ENCODE measurements at places on chromosomes 6 and 20. TPM values are rescaled to one million over a fixed set of nuclear protein-coding genes. Genes with fewer than 3 reads are reported as not detected.

Gene F13A1
- total RNA-seq, result under 0.01 TPM

Gene ALDH5A1
- 2.2 TPM for total RNA-seq

Gene GPSM3
- 0.88 TPM for total RNA-seq

Gene SLC35F1
- total RNA-seq, result not detected

Gene MMS22L
- 11.9 TPM for total RNA-seq

Gene LAMA2
- 3.5 TPM for total RNA-seq

Gene MMP24
- 0.88 TPM for total RNA-seq

Gene CPXM1
- 0.88 TPM for total RNA-seq

DNA sequence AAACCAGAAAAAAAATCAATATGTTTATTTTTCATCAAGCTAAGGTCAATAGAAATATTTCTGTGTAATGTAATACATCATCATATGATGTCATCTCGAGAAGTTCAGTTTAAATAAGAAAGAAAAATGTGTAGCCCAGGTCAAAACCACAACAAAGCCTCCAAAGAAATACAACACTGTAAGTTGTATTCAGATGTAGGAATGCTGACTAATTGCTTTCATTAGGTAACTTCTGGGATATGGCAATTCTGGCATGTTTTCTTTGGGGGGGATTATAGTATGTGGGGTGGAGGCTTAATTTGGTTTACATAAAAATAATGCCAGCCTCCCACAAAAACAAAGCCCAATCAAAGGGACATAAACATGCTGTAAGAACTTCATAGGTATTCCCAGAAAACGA is 881.8 kb upstream of the CITED2 start:
- H3K4me3 ChIP-seq, result no peak overlapping the region
- no peak overlapping the region for H3K27ac ChIP-seq

- no peak overlapping the region for H3K27ac ChIP-seq
- no peaks in the 10 kb centered on the region for H3K27me3 ChIP-seq
- no peak overlapping the region for H3K4me3 ChIP-seq
- DNase-seq, result no peak
Measured at GRCh38 chr6:43616725-43617472, 12.2 kb downstream of the GTPBP2 start.

DNA sequence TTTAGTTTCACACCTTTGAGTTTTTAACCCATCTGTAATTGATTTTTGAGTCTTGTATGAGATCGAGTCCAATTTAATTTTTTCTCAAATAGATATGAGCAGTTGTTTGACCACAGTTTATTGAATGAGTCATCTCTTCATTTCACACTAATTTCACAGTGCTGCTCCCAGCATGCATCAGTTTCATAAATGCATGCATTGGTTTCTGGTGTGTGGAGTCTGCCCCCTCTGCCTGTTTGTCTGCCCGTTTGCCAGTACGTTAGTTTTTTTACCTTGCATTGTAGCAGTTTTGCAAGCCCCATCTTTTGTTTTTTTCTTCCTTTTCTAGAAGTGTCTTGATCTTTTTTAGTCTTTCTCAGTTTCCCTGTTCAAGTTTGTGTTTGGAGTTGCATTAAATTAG is 11.9 kb downstream of the SLX4IP start:
- H3K27ac ChIP-seq, result no peak overlapping the region
- DNase-seq, result peak; percentile 60
- H3K27me3 ChIP-seq, result no peaks in the 10 kb centered on the region

- DNase-seq, result no peak
- no peak overlapping the region for H3K27ac ChIP-seq
Measured at GRCh38 chr20:13382786-13383185, 161.7 kb downstream of the ISM1 start.

GRCh38 chr20:51750037-51750769 is 18.0 kb downstream of the ATP9A start:
- H3K4me3 ChIP-seq, result peak overlapping the region; percentile 26
- H3K4me1 ChIP-seq, result peaks cover 34% of the 10 kb centered on the region
- H3K27me3 ChIP-seq, result no peaks in the 10 kb centered on the region

GRCh38 chr6:5295623-5296022 is 34.3 kb downstream of the FARS2 start:
- H3K4me3 ChIP-seq, result no peak overlapping the region
- H3K36me3 ChIP-seq, result no peaks in the 10 kb centered on the region
- no peaks in the 10 kb centered on the region for H3K27me3 ChIP-seq
- H3K27ac ChIP-seq, result no peak overlapping the region

- no peak overlapping the region for H3K4me3 ChIP-seq
- no peak overlapping the region for H3K27ac ChIP-seq
- H3K27me3 ChIP-seq, result no peaks in the 10 kb centered on the region
Measured at GRCh38 chr6:3318226-3318625, 59.5 kb downstream of the PSMG4 start.

DNA sequence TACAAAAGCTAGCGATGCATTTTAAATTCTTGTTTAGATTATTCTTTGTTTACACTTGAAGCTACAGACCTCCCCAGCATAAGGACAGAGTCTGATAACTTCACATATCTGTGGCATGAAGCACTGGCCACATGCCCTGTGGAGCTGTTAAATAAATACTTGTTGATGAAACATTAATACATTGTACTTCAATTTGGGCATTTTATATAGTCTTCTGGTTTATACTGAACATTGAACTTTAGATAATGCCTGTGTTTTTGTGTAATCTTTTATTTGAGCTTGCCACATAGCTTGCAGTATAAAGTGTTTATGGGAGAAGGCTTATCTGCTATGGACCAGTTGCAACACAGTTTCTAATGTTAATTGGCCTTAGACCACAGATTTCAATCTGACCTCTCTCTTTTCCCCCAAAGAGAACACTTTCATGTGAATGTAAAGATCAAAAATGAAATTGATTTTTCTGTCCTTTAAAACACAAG is 48.2 kb downstream of the FRK start:
- H3K4me3 ChIP-seq, result no peak overlapping the region
- H3K27me3 ChIP-seq, result no peaks in the 10 kb centered on the region
- H3K27ac ChIP-seq, result no peak overlapping the region
- H3K4me1 ChIP-seq, result peaks cover 15% of the 10 kb centered on the region
- no peaks in the 10 kb centered on the region for H3K36me3 ChIP-seq
- no peak for DNase-seq

- H3K27ac ChIP-seq, result no peak overlapping the region
- no peaks in the 10 kb centered on the region for H3K36me3 ChIP-seq
- no peak overlapping the region for H3K4me3 ChIP-seq
Measured at GRCh38 chr6:56328728-56329090, 81.3 kb upstream of the COL21A1 start.

DNA sequence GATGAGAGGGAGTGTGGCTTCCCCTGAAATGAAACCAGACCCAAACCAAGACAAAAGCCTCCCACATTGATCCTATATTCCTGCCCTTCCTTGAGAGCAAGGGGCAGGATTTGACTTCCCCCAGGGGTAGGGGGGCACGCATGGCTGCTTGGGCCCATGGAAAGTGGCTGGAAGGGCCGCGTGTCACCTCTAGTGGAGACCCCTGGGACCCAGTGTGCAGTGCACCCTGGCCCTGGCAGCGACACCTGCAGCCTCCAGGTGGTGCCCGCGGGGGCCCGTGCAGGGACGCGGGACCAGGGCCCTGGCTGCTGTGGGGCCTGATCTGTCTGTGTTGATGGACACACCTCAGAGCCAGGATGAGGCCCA is 18.0 kb upstream of the SLCO4A1 start:
- no peak overlapping the region for H3K4me3 ChIP-seq
- DNase-seq, result no peak
- no peaks in the 10 kb centered on the region for H3K27me3 ChIP-seq
- H3K27ac ChIP-seq, result no peak overlapping the region

DNA sequence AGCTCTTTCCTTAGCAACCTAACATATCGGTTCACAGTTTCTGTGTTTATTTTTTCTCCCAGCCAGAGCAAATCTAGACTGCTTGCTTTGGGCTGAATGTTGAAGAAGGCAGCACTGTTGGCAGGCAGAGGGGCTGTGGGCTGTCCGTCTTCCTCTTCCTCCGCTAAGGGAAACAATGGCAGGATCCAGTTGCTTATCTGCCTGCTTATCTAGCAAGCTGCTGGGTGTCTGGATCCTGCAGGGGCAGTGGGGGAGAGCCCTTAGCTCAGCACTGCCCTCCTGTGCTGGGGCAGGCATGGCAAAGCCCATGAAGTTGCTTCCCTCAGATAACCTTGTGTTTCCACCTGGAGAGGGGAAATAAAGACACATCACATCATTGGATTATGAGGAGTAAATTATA is 92.7 kb upstream of the CD93 start:
- H3K27me3 ChIP-seq, result peaks cover 3% of the 10 kb centered on the region
- H3K27ac ChIP-seq, result no peak overlapping the region
- no peaks in the 10 kb centered on the region for H3K36me3 ChIP-seq
- H3K4me3 ChIP-seq, result no peak overlapping the region
- DNase-seq, result no peak

DNA sequence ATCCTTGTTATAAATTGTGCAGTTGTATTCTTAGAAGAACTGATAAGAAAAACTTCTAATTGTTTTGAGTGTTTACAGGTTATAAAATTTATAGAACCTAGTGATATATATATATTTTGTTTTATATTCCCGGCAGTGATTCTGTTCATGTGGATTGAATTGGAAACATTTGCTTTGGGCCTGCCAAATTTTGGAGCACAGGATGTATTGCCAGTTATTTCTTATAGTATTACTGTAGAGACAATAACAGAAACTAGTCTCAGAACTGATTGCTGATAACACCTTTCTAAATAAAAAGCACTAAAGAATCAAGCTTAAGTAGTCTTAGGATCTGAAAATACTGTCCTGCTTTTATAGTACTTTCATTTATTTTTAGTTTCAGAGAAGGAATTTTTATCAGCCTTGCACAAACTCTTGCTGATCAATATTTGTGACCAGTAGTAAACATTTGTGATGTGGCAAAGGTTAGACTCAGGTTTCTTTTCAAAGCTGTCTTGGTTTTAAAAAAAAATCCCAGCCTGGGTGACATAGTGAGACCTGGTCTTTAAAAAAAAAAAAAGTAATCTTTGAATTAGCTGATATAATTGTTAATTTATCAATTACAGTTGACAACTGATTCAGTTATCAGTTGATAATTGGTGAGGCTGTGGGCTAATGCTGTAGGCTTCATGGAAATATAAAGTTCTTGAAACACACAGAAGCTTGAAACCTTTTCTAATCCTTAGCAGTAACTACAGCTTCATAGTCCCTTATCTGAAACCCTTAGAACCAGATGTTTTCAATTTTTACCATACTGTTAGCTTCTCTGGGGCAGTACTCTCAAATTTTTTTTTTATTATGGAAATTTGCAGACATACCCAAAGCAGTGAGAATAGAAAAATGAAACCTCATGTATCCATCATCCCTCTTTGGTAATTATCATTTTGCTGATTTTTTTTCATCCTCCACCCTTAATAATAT is 42.4 kb downstream of the RNGTT start:
- no peaks in the 10 kb centered on the region for H3K4me1 ChIP-seq
- no peak overlapping the region for H3K4me3 ChIP-seq
- H3K36me3 ChIP-seq, result no peaks in the 10 kb centered on the region
- no peaks in the 10 kb centered on the region for H3K27me3 ChIP-seq
- no peak overlapping the region for H3K27ac ChIP-seq

DNA sequence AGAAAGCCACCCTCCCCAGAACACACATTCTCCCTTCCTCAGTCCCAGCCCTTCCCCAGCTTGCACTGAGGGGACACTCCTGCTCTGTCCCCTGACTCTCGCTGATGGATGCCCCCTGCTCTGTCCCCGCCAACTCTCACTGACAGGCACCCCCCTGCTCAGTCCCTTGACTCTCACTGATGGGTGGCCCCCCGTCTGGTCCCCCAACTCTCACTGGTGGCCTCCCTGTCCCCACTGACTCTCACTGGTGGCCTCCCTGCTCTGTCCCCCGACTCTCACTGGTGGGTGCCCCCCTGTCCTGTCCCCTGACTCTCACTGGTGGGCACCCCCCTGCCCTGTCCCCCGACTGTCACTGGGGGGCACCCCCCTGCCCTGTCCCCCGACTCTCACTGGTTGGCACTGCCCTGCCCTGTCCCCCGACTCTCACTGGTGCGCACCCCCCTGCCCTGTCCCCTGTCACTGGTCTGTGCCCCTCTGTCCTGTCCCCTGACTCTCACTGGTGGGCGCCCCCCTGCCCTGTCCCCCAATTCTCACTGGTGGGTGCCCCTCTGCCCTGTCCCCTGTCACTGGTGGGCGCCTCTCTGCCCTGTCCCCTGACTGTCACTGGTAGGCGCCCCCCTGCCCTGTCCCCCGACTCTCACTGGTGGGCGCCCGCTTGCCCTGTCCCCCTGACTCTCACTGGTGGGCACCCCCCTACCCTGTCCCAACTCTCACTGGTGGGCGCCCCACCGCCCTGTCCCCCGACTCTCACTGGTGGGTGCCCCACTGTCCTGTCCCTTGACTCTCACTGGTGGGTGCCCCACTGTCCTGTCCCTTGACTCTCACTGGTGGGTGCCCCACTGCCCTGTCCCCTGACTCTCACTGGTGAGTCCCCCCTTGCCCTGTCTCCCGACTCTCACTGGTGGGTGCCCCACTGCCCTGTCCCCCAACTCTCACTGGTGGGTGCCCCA is 60.9 kb downstream of the GINS1 start:
- H3K4me3 ChIP-seq, result no peak overlapping the region
- no peaks in the 10 kb centered on the region for H3K4me1 ChIP-seq
- no peak for DNase-seq

DNA sequence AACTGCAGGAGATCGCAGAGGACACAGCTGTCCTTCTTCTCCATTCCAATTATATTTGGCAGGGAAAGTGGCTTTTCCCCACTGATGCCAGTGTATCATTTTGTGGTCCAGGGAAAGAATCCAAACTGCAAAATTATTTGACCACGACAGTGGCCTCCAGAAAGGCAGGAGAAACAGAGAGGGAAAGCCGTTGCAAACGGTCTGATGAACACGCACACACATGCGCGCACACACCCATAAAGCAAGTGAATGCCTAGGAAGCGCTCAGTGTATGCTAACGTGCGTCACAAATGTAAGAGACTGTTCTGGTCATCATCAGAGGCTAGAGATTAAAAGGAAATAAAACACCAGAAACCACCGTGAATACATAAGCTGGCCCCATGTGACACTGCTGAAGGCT is 54.0 kb downstream of the NPEPL1 start:
- no peaks in the 10 kb centered on the region for H3K36me3 ChIP-seq
- no peak for DNase-seq
- no peak overlapping the region for H3K27ac ChIP-seq
- peaks cover 34% of the 10 kb centered on the region for H3K27me3 ChIP-seq

GRCh38 chr6:98787961-98788360 is 46.4 kb upstream of the POU3F2 start:
- peaks cover 16% of the 10 kb centered on the region for H3K27me3 ChIP-seq
- H3K27ac ChIP-seq, result no peak overlapping the region
- H3K36me3 ChIP-seq, result no peaks in the 10 kb centered on the region
- H3K4me1 ChIP-seq, result no peaks in the 10 kb centered on the region
- no peak overlapping the region for H3K4me3 ChIP-seq

GRCh38 chr6:33312361-33313104 is 1.3 kb downstream of the TAPBP start:
- H3K27me3 ChIP-seq, result no peaks in the 10 kb centered on the region
- peak overlapping the region; percentile 95 for H3K27ac ChIP-seq
- peak overlapping the region; percentile 99 for H3K4me3 ChIP-seq
- H3K36me3 ChIP-seq, result peaks cover 7% of the 10 kb centered on the region
- peaks cover 22% of the 10 kb centered on the region for H3K4me1 ChIP-seq
- DNase-seq, result peak; percentile 86

DNA sequence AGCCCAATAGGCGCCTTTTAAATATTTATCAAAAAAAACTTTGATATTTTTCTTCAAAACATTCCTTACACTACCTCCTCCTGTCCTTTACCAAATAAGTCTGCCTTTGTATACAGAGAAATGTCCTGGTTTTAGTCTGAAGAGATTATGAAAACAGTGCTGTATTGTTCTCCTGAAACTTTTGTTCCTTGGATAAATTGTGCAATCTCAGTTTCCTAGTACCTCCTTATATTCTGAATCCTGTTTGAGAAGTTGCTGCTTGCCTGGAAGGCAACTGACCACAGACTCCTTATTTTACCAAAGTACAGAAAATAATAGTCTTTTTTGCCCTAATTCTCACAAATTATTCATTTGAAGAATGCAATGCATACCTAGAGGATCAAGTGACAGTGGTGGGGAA is 349.5 kb downstream of the EPHA7 start:
- no peaks in the 10 kb centered on the region for H3K4me1 ChIP-seq
- no peak for DNase-seq
- no peak overlapping the region for H3K27ac ChIP-seq
- no peaks in the 10 kb centered on the region for H3K27me3 ChIP-seq

Data from osteoblast (primary cell).